Stimulated activated CD4-positive, alpha-beta T cell treated with anti-CD3 and anti-CD28 coated beads, Interleukin-2, amount 100 ng/mL, for 24 hours (primary cell): ENCODE measurements at places on chromosomes 3 and 15.
A peak's percentile ranks its signal among the peaks of the same experiment; 100 is the strongest.

DNA sequence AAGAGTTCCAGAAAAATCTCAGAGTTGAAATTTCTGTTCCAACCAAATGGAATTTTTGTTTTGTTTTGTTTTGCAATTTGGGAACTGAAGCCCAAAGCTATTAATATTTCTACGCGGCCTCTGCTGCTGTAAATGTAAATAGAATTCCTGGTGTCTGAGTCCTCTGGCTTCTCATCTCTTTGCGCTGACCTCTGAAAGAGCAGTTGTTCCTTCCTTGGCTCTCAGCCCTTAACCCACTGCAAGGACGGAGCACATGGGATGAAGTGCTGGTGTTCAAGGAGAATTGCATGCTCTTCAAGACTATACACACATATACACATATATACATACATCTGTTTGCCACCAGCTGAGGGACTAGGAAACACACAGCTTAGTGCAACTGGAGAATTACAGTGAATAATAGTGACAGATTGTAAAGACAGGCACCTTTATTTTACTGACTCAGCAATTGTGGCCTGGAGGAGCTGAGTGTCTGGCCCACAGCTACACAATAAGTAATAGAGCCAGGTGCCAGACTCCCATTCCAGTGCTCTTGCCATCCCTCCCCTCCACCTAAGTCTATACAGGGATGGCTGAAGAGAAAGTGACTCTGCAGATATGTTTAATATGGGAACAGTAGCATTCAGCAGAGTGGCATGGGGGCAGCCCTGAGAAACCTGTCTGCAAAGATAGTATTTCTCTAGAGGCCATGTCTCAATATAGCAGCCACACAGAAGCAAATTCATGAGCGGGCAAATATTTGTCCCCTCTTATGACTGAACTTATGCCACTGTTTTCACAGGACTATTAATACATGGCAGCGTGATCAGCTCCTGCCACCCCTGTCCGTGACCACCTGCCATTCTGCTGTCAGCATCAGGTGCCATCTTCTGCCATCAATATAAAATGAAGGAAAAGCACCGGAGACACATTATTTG, 42.3 kb downstream of the NEK10 start:
- DNase-seq = no peak

DNA sequence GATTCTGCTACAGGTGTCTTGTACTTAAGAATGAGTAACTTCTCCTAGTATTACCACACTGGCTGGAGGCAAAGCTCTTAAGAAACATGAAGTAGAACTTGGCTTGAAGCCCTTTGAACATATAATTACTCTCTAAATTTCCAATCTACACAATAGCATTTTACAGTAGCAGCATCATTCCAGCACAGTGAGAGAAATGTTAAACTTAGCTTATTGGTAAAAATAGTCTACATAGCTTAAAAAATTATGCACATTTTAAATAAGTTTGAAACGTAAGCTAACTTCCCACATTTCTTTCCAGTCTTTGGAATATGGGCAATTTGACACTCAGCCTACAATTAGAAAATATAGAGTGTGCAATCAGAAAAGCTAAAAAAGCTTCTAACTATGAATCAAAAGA, 32.8 kb upstream of the TOP2B start:
- DNase-seq = no peak

GRCh38 chr3:109784852-109785631, 447.7 kb upstream of the DPPA4 start:
- DNase-seq = no peak

DNA sequence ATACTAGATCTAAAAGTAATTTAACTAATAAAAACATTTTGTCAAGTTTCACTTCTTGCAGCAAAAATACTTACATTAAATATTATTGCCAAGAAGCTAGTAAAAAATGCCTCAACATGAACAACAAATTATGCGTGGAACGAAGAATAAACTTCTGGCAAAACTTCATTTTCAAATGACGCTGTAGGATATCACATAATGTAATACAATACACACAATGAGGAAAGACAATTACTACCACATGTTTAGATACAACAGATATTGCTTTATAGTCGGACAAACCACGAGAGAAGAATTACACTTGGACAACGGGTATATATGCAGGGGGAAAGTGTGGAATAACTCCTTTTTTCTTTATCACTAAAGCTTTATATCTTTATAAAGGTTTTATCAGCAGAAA, 21.6 kb downstream of the P3H2 start:
- DNase-seq = no peak

- no peak for DNase-seq
Measured at GRCh38 chr3:73571238-73571794, 53.4 kb downstream of the PDZRN3 start.

GRCh38 chr3:39189959-39190269, 2.5 kb downstream of the XIRP1 start:
- DNase-seq = peak; percentile 55

- DNase-seq = no peak
Measured at GRCh38 chr15:60801395-60801794, 322.5 kb upstream of the ICE2 start.

DNA sequence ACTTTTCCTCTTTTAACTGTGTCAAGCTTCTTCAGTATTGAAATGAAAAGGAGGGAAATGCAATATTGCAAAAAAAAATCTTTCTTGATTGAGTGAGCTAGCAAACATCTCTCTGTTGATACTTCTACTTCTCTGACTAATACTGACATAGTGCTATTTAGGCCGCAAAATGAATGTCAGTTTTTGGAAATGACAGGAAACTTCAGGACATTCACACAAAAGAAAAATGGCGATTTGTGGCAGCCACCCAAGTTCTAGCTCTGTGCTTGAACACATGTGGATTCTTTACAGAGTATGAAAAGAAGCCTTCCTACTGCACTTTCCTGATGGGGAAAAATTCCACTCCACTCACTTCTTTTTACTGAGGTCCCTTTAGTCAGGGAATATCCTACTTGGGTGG, 486.8 kb upstream of the ALCAM start:
- DNase-seq = no peak

GRCh38 chr15:80476036-80476435, 71.9 kb downstream of the ARNT2 start:
- DNase-seq = no peak

- DNase-seq = no peak
Measured at GRCh38 chr15:80208758-80209734, 43.0 kb downstream of the CTXND1 start.

- no peak for DNase-seq
Measured at GRCh38 chr15:87433871-87434270, 822.7 kb downstream of the NTRK3 start.
